ENCODE measurements at places on chromosomes 7 and 10. TPM values are rescaled to one million over a fixed set of nuclear protein-coding genes. Genes with fewer than 3 reads are reported as not detected.

The H2BK1 gene
- 1.8 TPM for total RNA-seq

The ODAD2 gene
- not detected for total RNA-seq

The CYP3A5 gene
- not detected for total RNA-seq

The EN2 gene
- not detected for total RNA-seq

The FAM25G gene
- not detected for total RNA-seq

The CDHR3 gene
- 0.56 TPM for total RNA-seq

The EGR2 gene
- 9.4 TPM for total RNA-seq

DNA sequence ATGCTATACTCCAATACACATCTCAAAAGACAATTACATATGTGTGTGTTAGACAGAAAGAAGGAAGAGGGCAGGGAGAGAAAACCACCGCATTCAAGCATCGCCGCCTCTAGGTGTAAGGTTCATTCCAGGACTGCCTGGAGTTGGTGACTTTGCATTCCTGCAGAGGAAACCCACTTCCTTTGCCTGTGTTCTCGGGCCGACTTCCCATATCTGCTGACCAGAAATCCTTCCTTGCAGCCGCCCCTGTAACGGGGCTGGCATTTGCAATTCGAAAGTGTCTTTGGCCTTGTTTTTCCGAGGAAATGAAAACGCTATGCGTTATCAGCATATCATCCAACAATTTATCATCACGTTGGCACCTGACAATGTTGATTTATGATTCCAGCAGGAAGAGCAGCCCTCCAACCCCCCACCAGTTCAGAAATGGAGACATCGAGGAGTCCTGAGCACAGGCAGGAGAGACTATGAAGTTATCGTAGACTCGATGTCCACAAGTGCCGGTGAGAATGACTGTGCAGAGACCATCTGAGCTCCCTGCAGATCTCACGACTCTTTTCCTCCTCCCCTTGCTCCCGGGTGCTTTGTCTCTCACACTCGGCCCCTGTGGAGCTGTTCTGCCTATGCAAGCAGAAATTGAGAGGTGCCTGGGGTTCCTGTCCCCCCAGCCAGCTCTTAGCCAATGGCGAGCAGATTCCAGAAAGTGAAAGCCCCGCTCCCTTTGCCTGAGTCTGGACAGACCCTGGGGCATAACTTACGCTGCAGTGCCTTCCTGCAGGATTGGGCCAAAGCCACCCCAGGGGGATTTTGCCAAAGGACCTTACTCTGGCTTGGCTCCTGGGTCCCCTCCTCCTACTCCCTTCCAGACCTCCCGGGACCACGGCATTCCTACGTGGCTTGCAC is 68.9 kb upstream of the FOXK1 start:
- H3K4me3 ChIP-seq: peak overlapping the region; percentile 66
- H3K36me3 ChIP-seq: no peaks in the 10 kb centered on the region
- no peak overlapping the region for H3K27ac ChIP-seq

DNA sequence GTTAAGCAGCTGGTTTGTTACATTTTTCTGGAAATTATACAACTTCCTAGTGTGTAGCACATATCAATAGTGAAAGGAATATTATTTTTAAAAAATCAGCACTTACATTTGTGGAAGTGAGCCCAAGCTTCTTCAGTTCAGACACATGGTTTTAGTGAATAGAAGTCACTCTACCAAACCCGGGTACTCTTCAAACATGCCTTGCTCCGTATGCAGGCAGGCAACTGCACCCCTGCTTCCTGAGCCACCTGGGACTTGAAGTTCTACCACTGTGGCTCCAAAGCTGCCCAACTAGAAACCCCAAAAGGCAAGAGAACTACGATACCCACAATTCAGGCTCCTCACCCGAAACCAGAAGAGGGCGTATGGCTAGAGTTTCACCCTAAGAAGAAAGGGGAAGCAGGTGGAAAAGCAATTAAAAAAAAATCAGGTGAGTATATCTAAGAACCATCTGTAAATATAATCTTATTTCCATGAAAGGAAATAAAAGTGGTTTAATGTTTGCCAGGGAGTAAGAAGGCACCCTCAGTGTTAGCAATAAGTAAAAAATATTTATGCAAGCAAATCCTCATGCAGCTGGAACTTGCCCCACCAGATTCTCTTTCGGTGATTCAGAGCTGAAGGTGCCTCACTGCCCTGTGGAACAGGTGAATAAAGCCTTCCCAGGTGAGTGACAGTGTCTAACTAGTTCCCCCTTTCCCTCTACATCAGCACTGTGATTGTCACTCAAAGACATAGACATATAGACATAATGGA is at the start of gene MACC1:
Gene MACC1 (minus strand): TSS at position 192 of the 756 bp plus-strand sequence. CDS start 55,522 bp downstream, outside the sequence.
- H3K27me3 ChIP-seq: no peaks in the 10 kb centered on the region
- peak within 1 kb of the TSS; percentile 84 for H3K4me3 ChIP-seq
- peak; percentile 41 for DNase-seq

- peaks cover 5% of the 10 kb centered on the region for H3K4me1 ChIP-seq
- DNase-seq: no peak
- H3K36me3 ChIP-seq: no peaks in the 10 kb centered on the region
- H3K4me3 ChIP-seq: no peak overlapping the region
These were observed 95.8 kb downstream of the RAMP3 start for GRCh38 chr7:45253368-45253767.

DNA sequence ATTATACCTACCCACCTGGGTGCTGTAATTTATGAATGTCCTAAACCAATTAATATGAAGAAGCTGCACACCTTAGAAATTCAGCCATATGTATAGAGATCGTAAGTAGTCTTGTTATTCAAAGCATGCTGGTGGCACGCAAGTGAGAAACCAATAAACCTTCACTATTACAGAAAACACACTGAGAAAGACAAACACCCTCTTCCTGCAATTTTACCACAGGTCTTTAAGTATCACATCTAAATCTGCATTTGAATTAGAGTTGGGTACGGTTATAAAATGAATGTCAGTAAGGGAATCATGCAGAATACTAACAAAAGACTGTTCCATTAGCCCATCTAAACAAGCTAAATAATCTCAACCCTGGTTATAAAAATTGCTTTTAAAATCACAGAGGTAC is 33.8 kb downstream of the CCNJ start:
- no peak overlapping the region for H3K4me3 ChIP-seq
- peaks cover 4% of the 10 kb centered on the region for H3K4me1 ChIP-seq
- peaks cover 31% of the 10 kb centered on the region for H3K36me3 ChIP-seq
- DNase-seq: no peak
- no peaks in the 10 kb centered on the region for H3K27me3 ChIP-seq

- DNase-seq: no peak
- H3K4me3 ChIP-seq: no peak overlapping the region
- H3K27me3 ChIP-seq: peaks cover 21% of the 10 kb centered on the region
- H3K4me1 ChIP-seq: no peaks in the 10 kb centered on the region
- H3K36me3 ChIP-seq: no peaks in the 10 kb centered on the region
These were observed 15.2 kb upstream of the CELF2 start for GRCh38 chr10:11002485-11002884.

GRCh38 chr7:27167916-27168264 is 2.6 kb upstream of the HOXA9 start:
- H3K4me1 ChIP-seq: peaks cover 18% of the 10 kb centered on the region
- H3K27ac ChIP-seq: peak overlapping the region; percentile 24
- DNase-seq: no peak
- H3K36me3 ChIP-seq: no peaks in the 10 kb centered on the region
- no peak overlapping the region for H3K4me3 ChIP-seq

DNA sequence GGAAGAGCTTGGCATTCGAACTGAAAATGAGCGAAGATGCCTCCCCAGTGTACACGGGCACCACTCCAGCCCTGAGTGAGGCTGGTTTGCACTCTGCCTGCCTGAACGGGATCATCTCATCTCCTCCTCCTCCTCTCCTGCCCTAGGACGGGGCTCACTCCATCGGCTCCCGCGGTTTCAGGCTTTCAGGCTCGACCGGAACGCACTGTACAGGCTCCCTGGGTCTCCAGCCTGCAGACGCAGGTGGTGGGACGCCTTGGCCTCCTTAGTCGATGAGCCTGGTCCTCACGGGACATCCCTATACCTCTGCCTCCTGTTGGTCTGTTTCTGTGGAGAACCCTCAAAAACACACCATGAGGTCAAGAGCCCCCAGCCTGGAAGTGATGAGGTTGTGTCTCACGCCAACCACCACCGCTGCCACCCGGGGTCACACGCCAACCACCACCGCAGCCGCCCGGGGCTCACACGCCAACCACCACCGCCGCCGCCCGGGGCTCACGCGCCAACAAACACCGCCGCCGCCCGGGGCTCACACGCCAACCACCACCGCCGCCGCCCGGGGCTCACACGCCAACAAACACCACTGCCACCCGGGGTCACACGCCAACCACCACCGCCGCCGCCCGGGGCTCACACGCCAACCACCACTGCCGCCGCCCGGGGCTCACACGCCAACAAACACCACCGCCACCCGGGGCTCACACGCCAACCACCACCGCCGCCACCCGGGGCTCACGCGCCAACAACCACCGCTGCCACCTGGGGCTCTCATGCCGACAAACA is 56.3 kb downstream of the FOXL3 start:
- H3K4me1 ChIP-seq: no peaks in the 10 kb centered on the region
- no peak overlapping the region for H3K27ac ChIP-seq
- no peak for DNase-seq
- H3K4me3 ChIP-seq: no peak overlapping the region
- H3K27me3 ChIP-seq: no peaks in the 10 kb centered on the region
- no peaks in the 10 kb centered on the region for H3K36me3 ChIP-seq

DNA sequence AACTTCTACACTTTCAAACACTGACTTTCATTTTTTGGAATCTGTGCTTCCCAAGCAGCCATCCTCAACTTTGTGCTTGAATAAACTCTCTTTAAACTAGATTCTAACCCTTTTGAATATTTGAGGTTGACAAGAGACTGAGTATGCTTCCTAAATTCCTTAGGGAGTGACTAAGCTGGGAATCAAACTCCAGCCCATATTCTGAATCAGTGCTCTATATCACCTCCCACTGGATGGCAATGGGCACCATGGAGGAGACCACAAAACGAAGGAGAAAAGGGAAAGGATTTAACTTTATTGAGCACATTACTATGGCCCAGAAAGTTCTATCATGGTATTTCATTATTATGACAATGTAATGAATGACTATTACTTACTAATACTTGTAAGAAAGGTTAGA is 17.2 kb upstream of the SLC26A4 start:
- H3K36me3 ChIP-seq: peaks cover 2% of the 10 kb centered on the region
- H3K27ac ChIP-seq: peak overlapping the region; percentile 24
- H3K27me3 ChIP-seq: no peaks in the 10 kb centered on the region
- peaks cover 39% of the 10 kb centered on the region for H3K4me1 ChIP-seq

GRCh38 chr7:886626-887487 is 10.5 kb downstream of the GET4 start:
- H3K4me1 ChIP-seq: peaks cover 6% of the 10 kb centered on the region
- no peak overlapping the region for H3K27ac ChIP-seq
- no peak overlapping the region for H3K4me3 ChIP-seq
- no peak for DNase-seq

DNA sequence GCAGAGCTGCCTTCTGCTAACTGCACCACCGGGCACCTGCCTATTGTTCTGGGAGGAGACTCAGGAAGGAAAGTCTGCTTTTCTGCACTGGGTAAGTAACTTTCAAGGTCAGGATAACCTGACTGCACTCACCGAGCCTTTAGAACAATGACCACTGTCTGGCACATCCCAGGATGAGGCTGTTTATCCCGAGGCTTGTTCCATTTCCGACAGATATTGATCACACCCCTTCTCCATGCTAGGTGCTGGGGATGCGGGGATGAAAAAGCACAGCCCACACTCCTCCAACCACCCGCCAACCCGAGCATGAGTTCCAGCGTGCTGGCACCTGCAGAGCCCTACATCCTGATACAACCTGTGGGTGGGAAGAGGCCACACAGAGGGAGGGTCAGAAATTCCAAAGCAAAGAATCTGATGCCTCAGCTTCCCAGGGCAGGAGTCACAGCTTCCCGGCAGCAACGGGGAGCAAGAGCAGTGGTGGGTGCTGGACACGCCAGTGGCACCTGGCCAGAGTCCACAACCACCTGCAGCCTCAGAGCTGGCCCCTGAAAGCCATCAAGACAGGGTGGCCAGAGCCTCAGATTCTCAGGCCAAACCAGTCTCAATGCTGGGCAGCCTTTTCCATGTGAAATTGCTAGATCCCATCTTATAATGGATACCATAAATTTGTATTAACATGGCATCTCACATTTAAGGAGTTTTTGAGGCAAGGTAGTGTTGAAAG is 34.9 kb upstream of the CNPY1 start:
- H3K27ac ChIP-seq: no peak overlapping the region
- no peak overlapping the region for H3K4me3 ChIP-seq
- no peaks in the 10 kb centered on the region for H3K36me3 ChIP-seq
- H3K27me3 ChIP-seq: peaks cover 24% of the 10 kb centered on the region
- DNase-seq: no peak
- no peaks in the 10 kb centered on the region for H3K4me1 ChIP-seq

- DNase-seq: no peak
- H3K4me3 ChIP-seq: peak overlapping the region; percentile 99
- peaks cover 54% of the 10 kb centered on the region for H3K4me1 ChIP-seq
- no peaks in the 10 kb centered on the region for H3K27me3 ChIP-seq
- peak overlapping the region; percentile 100 for H3K27ac ChIP-seq
- peaks cover 78% of the 10 kb centered on the region for H3K36me3 ChIP-seq
These were observed 2.3 kb downstream of the HNRNPA2B1 start for GRCh38 chr7:26198133-26198780.

GRCh38 chr7:70384024-70384423 is 747.9 kb upstream of the GALNT17 start:
- H3K27ac ChIP-seq: no peak overlapping the region
- no peaks in the 10 kb centered on the region for H3K27me3 ChIP-seq
- DNase-seq: no peak
- H3K4me3 ChIP-seq: no peak overlapping the region
- H3K36me3 ChIP-seq: peaks cover 1% of the 10 kb centered on the region
- H3K4me1 ChIP-seq: no peaks in the 10 kb centered on the region

GRCh38 chr10:33212061-33212748 is 122.3 kb downstream of the NRP1 start:
- H3K4me1 ChIP-seq: peaks cover 4% of the 10 kb centered on the region
- no peak for DNase-seq
- no peak overlapping the region for H3K4me3 ChIP-seq
- H3K27ac ChIP-seq: no peak overlapping the region
- no peaks in the 10 kb centered on the region for H3K36me3 ChIP-seq
- H3K27me3 ChIP-seq: peaks cover 9% of the 10 kb centered on the region

- DNase-seq: no peak
- H3K4me3 ChIP-seq: no peak overlapping the region
- H3K27me3 ChIP-seq: no peaks in the 10 kb centered on the region
- peaks cover 13% of the 10 kb centered on the region for H3K36me3 ChIP-seq
- H3K27ac ChIP-seq: no peak overlapping the region
These were observed 24.1 kb upstream of the EPC1 start for GRCh38 chr10:32371101-32371500.
